ENCODE measurements at places on chromosomes 12 and 14.

DNA sequence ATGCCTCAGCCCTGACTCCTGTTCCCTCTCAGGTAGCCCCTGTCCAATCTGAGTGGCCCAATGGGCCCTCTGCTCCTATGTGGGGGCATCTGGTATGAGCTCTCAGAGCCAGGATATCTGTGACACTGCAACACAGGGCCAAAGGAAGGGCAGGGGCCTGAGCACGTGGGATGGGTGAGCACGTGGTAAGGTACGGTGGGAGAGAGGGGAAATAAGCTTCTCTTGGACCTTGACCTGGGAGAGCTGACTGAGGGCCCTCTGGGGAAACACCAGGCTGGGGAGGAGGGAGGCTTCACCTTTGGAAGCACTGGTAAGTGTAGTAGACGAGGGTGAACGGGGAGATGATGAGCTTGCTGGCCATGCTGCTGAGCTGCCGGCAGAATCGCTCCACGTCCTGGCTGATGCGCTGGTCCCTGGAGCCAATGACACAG lies 6.7 kb downstream of the ABCD4 start:
- DNase-seq = no peak

DNA sequence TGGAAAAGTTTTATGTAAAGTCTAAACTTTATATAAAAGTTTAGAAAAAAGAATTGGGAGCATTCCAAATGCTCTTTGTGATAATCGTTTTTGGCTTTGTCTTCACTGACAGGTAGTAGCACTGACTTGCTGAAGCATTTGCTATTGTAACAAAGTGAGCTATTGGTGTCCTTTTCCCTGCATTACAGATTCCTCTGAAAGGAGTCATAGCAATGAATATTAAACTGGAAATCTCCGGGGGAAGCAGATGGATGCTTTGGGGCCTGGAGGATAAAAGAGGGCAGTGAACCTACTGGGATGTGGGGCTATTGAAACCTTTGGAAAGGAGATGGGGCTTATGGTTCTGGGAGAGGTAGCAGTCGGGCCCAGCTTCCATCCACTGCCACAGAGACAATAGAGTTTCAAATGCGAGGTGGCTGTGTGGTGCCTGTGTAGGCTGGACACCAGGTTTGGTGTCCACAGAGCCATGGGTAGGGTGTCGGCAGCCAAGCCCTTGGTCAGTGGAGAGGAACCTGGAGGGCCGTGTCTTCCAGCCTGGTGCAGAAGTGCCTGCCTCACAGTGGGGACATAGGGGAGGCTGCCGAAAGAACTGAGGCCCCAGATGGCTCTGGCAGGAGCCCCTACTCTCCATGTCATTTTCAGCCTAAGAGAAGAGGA lies 10.1 kb downstream of the GSG1 start:
- DNase-seq = no peak

GRCh38 chr12:111826992-111827391 lies 15.0 kb upstream of the MAPKAPK5 start:
- no peak for DNase-seq

DNA sequence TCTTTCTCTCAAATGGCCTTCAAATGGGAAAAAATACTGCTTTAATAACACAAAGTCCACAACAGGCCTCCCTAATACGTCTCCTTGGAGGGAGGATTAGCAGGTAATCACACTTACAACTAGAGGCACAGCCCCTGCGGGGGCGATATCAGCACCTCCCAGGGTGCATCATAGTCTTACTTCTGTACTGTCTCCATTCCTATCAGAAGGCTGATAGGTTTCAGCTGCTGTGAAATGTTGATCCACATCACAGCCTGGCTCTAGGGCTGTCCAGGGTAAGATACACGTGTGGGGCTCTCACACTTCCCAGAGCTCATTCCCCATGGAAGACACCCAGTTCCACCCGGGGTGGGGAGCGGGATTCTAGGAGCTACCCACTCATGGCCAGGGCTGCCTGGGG lies 139.1 kb upstream of the SFSWAP start:
- DNase-seq = no peak

DNA sequence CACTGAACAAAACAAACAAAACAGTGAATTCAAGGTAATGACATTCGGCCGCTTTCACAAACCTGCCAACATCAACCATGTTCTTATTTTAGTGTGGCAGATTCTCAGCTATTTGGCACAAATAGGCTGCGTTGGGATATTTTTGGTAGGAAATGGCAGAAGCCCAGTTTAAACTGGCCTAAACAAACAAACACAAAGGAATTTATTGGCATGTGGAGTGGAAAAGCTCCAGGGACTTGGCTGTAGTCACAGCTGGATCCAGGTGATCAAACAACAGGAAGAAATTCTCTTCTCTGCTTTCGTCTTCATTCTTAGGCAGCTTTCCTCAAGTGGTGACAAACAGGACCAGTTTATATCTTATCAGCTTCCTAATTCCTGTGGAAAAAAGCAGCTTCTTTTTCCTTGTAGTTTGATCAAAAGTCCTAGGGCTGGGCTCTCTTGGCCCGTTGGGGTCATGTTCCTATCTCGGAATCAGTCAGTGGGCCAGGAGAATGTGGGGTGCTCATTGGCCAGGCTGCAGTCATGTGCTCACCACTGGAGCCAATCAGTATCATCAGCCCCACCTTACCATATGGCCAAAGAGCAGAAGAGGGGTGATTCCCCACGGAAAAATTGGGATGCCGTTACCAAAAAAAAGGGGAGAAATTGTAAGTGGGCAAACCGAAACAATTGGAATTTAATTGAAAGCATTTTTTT lies 22.6 kb downstream of the C12orf75 start:
- DNase-seq = no peak

- DNase-seq = no peak
These were observed 130.1 kb upstream of the NEDD1 start for GRCh38 chr12:96776908-96777307.

GRCh38 chr12:103114296-103115055 lies 157.0 kb downstream of the ASCL1 start:
- DNase-seq = no peak

DNA sequence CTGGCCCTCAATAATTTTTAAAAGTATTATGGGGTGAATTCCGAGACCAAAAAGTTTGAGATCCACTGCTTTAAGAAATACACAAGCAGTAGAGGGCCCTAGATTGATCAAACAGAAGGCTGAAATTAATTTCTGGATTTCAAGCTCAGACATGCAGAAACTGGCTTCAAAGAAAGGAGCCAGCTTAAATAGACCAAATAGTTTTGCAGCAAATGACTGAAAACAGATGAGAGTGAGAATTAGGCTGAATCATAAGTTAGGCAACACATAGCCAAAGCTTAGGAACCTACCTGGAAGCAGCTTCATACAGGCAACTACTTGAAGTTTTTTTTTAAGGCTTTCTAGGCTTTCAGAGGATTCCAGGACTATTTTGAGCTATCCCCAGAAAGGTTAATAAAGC lies 12.4 kb downstream of the ATF7 start:
- no peak for DNase-seq

- peak; percentile 17 for DNase-seq
These were observed 572 bp downstream of the RAN start for GRCh38 chr12:130872179-130873096.

DNA sequence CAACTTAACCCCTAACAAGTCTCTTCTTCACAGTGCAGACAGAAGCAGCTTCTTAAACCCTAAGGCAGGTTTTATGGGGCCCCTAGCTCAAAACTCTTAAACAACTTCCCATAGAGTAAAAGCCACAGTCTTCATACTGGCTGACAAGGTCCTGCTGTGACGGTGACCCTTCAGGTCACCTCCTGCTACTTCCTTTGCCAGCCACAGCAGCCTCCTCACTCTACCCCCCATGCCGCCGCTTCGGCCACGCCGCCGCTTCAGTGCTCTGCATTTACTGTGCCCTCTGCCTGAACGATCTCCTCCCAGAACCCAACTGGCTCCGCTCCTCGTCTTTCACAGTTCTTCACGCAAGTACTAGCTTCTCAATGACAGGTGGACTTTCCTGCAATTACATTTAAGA lies 45.5 kb downstream of the ACADS start:
- no peak for DNase-seq

DNA sequence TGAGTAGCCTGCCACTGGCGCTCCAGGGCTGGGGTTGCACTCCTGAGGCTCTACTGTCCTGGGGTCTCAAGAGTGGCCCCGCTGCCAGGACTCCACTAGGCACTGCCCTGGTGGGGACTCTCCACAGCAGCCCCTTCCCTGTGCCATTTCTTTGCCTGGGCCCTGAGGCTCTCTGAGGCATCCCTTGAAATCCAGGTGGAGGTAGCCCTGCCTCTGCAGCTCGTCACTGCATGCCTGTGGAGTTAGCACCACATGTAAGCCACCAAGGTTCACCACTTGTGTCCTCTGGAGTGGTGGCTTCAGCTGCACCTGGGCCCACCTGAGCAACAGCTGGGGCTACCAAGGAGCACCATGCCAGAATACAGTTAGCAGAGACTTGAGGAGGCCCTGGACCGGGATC lies 39.9 kb upstream of the BATF start:
- DNase-seq = no peak

DNA sequence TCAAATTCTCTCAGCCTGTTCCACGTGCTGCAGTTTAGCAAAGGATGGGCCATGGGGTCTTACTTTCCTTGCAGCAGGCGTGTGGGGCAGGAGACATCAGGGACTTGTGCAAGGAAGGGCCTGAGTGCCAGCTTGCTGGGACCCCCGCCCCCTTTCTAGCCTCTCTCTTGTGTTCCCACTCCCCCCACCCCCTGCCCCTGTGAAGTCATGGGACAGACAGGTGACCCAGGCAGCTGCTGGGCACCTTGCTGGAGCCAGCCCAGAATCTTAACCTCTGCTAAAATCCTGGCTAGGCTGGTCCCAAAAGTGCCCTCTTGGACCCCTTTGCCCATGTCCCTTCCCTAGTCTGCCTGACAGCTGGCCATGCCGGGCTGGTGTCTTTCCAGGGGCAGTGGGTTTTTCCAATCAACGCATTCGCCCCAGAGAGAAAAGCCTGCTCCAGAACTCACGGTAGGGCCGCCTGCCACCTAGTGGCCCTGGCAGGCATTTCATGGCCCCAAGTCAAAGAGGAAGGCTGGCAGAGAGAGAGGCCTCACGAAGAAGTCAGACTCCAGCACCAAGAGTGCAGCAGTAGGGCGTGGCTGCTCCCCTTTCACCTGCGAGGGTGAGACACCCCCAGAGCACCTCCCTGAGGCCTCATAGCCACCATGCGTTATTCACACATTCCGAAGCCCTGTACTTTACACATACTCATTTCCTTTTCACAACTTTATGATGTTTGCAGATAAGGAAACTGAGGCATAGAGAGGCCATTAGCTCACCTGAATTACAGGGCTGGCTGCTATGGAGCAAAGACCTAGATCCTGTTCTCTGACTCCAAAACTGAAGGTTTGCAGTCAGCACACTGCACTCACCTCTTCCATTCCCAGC lies 67.4 kb downstream of the LGMN start:
- DNase-seq = no peak

DNA sequence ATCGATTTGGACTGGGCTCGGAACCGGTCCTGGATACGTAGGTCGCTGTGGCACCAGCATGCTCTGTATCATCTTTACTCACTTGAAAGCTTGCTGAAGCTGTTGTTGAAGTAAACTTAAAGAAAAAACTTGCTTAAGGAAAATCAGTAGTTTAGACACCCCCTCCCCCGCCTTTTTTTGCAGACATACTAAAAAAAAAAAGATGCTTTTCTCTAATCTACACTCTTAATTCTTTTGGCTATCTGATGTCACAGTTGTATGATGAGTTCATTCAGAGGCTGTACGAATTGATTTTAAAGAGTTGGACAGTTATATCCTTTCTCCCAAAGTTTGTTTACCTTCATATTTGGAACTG lies 865 bp downstream of the FRS2 start:
- DNase-seq = no peak

GRCh38 chr14:77260631-77261030 lies 10.4 kb downstream of the NGB start:
- DNase-seq = no peak

- peak; percentile 20 for DNase-seq
These were observed 49.8 kb downstream of the NTS start for GRCh38 chr12:85923767-85924331.

DNA sequence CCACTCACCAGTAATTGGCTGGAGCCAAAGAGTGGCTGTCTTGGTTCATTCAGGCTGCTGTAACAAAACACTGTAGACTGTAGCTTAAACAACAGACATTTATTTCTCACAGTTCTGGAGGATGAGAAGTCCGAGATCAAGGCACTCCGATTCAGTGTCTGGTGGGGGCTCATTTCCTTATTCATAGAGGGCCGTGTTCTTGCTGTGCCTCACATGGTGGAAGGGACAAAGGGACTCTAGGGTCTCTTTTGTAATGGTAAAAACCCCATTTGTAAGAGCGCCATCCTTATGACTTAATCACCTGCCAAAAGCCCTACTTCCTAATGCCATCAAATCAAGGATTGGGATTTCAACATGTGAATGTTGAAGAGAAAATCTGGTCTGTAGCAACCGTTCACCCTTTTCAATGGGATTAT lies 34.7 kb upstream of the CDKN3 start:
- no peak for DNase-seq

GRCh38 chr12:6824901-6825381 lies 3.3 kb upstream of the P3H3 start:
- DNase-seq = no peak

DNA sequence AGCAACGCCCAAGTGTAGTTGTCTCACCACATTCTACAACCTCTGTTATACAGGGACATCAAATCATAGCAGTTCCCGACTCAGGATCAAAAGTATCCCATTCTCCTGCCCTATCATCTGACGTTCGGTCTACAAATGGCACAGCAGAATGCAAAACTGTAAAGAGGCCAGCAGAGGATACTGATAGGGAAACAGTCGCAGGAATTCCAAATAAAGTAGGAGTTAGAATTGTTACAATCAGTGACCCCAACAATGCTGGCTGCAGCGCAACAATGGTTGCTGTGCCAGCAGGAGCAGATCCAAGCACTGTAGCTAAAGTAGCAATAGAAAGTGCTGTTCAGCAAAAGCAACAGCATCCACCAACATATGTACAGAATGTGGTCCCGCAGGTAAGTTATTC lies 123.0 kb downstream of the ARID2 start:
- DNase-seq = no peak

DNA sequence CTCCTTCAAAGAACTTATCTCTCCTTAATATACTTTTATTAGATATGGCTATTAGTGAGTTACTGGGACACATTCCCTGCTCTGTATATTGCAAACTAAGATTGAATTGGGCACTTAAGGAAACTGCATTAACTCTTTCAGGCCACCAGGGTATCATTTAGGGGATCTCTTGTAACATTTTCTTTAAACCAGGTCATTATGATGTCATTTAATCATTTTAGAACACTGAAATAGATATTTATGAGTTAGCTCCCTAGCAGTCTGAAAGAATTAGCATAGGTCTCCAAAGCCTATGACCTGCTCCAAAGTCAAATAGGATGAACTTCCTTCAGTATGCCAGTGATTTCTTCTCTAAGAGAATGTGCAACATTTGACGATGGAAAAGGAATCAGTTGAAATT lies 506.9 kb downstream of the FOXG1 start:
- DNase-seq = no peak

DNA sequence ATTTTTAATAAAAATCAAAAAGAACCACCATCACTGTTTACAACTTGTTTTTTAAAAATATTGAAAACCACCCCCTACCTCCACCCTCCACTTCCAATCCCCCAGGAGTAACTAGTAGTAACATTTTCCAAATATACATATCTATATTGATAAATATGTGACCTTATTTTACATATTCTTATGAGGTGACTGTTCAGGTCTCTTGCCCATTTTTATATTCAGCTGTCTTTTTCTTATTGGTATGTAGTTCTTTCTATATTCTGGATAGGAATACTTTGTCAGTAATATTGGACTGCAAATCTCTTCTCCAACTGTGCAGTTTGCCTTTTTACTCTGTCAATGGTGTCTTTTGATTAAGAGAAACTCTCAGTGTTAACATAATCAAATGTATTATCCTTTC lies 59.0 kb upstream of the EIF5 start:
- no peak for DNase-seq

GRCh38 chr14:99724939-99725773 lies 41.1 kb downstream of the CYP46A1 start:
- DNase-seq = no peak

GRCh38 chr12:3723916-3724805 lies 28.7 kb downstream of the CRACR2A start:
- DNase-seq = no peak

Data from NCI-H1105 (cell line).